ENCODE measurements at places on chromosomes 7 and 10.

DNA sequence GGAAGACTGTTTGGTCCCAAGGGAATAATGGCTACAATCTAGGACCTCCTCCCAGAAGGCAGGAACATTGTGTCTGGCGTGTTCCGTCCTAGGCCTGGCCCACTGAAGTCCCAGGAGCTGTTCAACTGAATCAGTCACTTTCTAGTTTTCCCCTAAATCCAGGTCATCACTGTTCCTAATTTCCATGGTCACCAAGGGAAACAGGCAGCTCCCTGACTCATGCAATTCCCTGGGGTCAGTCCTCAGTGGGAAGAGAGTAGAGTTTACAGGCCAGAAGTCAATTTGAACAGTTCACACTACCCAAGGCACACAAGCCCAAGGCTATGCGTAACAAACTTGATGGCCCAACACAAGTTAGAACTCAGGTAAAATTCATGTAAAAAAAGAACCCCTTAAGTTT is 44.0 kb downstream of the CREB3L2 start:
- no peak for DNase-seq

DNA sequence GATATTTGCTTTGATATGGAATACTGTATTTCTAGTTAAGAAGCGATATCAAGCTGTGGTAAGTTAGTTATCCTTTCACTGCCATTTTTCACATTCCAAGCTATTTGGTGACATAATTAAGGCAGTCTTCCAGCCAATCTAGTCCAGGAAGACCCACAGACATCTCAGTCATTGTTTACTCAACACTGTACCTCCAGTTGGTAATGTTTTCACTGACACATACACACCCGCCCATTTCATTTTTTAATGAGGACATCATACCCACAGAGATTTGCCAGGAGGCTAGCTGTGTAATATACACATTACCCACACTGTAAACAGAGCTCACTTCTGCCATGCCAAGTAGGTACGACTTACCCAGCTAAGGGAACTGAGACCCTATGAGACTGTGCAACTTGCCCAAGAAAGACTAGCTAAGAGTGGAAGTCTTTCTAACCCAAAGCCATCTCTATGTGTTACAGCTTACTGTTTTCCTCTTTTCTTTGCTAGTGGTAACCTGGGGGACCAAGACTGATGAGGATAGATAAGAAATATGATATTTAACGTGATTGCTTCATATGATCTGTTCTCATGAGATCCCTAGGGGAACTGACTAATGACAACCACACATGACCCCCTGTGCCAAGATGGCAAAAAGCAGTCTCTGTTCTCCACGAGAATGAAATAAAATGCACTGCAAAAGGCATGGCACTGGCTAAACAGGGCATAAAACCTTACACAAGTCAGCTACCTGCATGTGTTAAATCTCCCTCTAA is 179.0 kb downstream of the DGKI start:
- peak; percentile 9 for DNase-seq

- no peak for DNase-seq
Observed at GRCh38 chr10:62597226-62597625, 207.3 kb upstream of the ADO start.

DNA sequence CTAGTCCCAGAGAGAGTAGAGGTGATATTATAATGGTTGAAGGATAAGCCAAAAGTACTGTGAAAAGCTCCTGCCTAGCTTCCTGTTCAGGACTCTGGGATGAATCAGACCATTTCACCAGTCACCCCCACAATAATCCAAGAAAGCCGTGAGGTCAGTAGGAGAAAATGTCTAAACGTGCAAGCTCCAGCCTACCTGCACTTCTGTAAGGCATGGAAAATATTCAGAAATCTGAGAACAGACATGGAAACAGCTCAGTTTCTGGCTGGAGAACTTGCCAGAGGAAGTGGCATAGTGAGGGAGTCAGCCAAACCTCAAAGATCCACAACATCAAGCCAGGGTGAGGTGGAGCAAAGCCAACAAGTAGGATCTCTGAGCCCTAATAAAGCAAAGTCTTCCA is 58.2 kb downstream of the ELAPOR2 start:
- no peak for DNase-seq

DNA sequence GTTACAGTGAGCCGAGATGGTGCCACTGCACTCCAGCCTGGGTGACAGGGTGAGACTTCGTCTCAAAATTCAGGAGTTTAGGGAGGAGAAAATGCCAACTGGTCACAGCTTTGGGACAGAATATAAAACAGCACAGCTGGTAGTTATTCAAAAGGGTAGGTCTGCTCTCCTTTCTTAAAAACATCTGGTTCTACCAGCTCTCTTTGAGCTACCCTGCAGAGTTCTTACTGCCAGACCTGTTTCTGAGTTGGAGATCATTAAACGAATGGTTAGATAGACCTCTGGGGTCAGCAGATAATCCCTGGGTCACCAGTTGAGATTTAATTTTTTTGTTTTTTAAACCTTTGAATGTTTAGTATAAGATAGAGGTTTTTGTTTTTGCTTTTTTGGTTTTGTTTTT is 52.6 kb downstream of the MCU start:
- no peak for DNase-seq

GRCh38 chr10:65496541-65496940 is 1429.3 kb upstream of the LRRTM3 start:
- no peak for DNase-seq

GRCh38 chr10:121648493-121648892 is 50.2 kb upstream of the FGFR2 start:
- no peak for DNase-seq

DNA sequence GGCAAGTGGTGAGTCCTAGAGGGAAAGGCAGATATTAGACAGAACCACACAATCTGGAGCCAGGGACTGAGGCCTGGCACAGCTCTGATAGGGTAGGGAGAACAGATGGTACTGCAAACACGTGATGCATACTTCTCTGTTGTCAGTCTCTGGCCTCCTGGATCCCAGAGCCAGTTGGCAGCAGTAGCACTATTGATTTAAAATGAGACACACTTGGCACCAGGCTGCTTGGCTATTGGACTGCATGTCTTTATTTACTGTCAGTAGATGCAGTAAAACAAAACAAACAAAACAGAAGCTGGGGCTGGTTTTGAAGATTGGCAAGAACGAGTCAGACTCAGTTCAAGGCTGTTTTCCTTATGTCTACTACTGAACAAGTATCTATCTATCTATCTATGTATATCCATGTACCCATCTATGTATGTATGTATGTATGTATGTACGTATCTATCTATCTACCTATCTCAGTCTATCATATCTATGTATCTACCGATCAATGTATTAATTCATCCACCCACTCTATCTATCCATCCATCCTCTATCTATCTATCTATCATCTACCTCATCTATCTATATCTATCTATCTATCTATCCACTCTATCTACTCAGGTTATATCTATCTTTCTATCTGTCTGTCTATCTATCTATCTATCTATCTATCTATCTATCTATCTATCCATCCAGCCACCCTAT is 23.4 kb upstream of the MGAM2 start:
- DNase-seq, result no peak

- DNase-seq, result no peak
Observed at GRCh38 chr7:133602291-133602690, 349.4 kb downstream of the EXOC4 start.

GRCh38 chr10:28796606-28797512 is 119.5 kb downstream of the BAMBI start:
- no peak for DNase-seq

GRCh38 chr7:98315318-98315993 is 34.0 kb downstream of the BRI3 start:
- peak; percentile 71 for DNase-seq

Data from GM12865 (cell line).